ENCODE measurements at places on chromosomes 11 and 22. TPM values are rescaled to one million over a fixed set of nuclear protein-coding genes. Genes with fewer than 3 reads are reported as not detected.

DNA sequence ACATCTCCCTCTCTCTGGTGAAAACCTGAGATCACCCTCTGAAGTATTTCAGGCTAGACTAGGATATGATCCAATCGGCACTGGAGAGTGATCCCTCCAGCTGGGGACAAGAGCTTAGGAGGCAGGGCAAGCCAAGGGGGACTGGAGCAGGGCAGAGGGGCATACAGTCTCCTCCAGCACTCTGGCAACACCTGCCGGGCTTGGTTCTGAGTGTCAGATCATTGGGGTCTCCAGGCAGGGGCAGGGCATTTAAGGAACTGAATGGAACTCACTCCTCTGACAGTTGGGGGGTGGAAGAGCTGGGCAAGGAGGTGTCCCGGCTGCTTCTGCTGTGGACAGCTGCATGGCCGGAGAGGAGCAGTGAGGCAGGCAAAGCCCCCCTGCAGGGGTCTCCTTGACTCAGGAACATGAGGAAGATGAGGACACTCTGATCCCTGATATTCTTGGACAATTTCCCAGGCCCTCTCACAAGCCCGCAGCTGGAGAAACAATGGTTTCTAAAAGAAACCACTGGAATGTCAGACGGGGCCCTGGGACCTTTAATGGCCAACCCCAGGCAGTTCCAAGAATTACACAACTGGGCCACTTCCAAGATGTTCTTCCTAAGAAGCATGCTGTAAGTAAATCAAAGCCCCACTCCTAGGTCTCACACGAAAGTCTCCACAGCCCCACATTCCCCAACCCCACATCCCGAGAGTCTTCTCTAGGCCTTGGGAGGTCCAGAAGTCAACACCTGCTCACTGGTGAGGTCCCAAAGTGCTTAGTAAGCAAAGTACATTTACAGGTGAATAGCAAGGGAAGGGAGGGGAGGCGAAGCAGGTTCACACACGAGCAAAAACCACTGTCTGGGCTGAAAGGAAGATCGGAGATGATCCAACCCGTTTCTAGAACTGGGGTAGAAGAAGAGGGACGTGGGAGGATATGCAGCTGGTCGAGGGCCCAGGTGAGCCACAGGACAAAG is 1.2 kb upstream of the CCDC86 start:
- H3K36me3 ChIP-seq: no peaks in the 10 kb centered on the region
- peak overlapping the region; percentile 15 for H3K27ac ChIP-seq
- peaks cover 22% of the 10 kb centered on the region for H3K4me1 ChIP-seq
- H3K27me3 ChIP-seq: no peaks in the 10 kb centered on the region
- peak; percentile 73 for DNase-seq

DNA sequence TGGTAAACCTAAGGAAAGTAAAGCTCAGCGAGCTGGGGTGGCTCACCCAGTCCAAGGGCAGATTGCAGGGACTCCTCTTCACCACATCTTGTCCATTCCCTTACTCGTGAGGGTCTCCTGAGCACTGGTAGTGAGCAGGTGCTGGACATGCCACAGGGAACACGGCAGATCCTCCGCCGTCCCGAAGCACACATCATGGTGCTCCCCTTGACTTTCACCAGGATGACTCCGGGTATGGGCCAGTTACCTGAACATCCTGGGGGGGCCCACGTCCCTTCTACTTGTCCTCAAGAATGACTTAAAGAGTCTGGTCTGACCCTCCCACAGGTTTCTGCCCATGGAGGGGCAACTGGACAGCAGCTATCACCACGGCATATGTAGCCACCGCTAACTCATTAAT is 8.0 kb upstream of the SF1 start:
- H3K27ac ChIP-seq: no peak overlapping the region
- no peaks in the 10 kb centered on the region for H3K4me1 ChIP-seq
- no peaks in the 10 kb centered on the region for H3K36me3 ChIP-seq

GRCh38 chr22:29375398-29376076 is 12.8 kb downstream of the AP1B1 start:
- no peak overlapping the region for H3K27ac ChIP-seq
- H3K36me3 ChIP-seq: no peaks in the 10 kb centered on the region
- H3K4me1 ChIP-seq: peaks cover 6% of the 10 kb centered on the region
- H3K4me3 ChIP-seq: no peak overlapping the region
- H3K27me3 ChIP-seq: no peaks in the 10 kb centered on the region

- no peaks in the 10 kb centered on the region for H3K27me3 ChIP-seq
- no peak overlapping the region for H3K4me3 ChIP-seq
- peaks cover 22% of the 10 kb centered on the region for H3K4me1 ChIP-seq
- no peaks in the 10 kb centered on the region for H3K36me3 ChIP-seq
These were observed 73.7 kb upstream of the KIRREL3 start for GRCh38 chr11:127074151-127074761.

GRCh38 chr11:8055091-8055835 is 25.7 kb upstream of the TUB start:
- no peaks in the 10 kb centered on the region for H3K36me3 ChIP-seq
- H3K4me1 ChIP-seq: no peaks in the 10 kb centered on the region
- H3K27me3 ChIP-seq: peaks cover 4% of the 10 kb centered on the region
- no peak overlapping the region for H3K4me3 ChIP-seq
- peak; percentile 32 for DNase-seq
- no peak overlapping the region for H3K27ac ChIP-seq

- no peak overlapping the region for H3K27ac ChIP-seq
- no peaks in the 10 kb centered on the region for H3K4me1 ChIP-seq
- no peak overlapping the region for H3K4me3 ChIP-seq
- H3K36me3 ChIP-seq: no peaks in the 10 kb centered on the region
These were observed 19.3 kb upstream of the BRSK2 start for GRCh38 chr11:1370186-1371025.

DNA sequence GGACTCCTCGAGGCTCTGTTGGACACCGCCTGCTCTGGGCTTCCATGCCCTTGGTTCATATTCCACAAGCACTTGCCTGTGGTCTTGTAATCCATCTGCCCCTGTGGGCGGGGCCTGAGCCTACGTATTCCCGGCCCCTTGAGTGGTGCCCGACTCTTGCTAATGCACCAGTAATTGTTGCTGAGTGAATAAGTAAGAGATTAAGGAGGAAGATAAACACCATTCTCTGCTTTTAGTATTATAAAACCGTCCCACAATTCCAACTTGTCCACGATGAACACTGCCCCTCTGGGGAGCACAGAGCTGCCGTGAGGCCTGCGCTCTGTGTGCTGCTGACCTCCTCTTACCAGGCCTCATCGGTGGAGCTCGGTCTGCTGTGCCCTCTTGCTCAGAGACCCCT is 50.3 kb downstream of the MICAL2 start:
- H3K27me3 ChIP-seq: no peaks in the 10 kb centered on the region
- no peaks in the 10 kb centered on the region for H3K36me3 ChIP-seq
- DNase-seq: no peak
- H3K4me3 ChIP-seq: no peak overlapping the region
- peaks cover 52% of the 10 kb centered on the region for H3K4me1 ChIP-seq

DNA sequence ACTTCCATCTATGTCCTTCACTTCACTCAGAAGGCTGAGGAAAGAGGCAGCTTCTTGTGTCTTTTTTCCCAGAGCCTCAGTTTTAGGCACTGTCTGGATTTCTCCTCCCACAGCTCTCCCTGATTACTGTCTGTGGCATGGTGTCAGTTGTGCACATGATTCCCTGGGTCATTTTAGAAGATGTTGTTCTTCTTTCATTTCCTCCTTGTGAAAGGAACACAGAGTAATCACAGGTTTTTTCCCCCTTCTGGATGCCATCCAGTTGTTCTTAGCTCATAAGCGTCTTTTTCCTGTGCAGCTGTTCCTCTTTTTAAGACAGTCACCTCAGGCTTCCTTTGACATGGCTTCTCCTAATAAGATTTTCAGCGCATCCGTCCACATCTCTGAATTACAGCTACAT is 212.2 kb downstream of the FAM181B start:
- H3K4me1 ChIP-seq: peaks cover 17% of the 10 kb centered on the region
- DNase-seq: peak; percentile 32
- H3K4me3 ChIP-seq: no peak overlapping the region
- no peaks in the 10 kb centered on the region for H3K27me3 ChIP-seq

PARVA gene
- 43.9 TPM for total RNA-seq

- no peaks in the 10 kb centered on the region for H3K4me1 ChIP-seq
- H3K36me3 ChIP-seq: no peaks in the 10 kb centered on the region
- H3K27ac ChIP-seq: no peak overlapping the region
- no peak overlapping the region for H3K4me3 ChIP-seq
- H3K27me3 ChIP-seq: no peaks in the 10 kb centered on the region
These were observed 24.3 kb upstream of the MOB2 start for GRCh38 chr11:1510928-1511327.

GRCh38 chr11:132142554-132142953 is 772.1 kb downstream of the NTM start:
- no peak overlapping the region for H3K27ac ChIP-seq
- H3K36me3 ChIP-seq: no peaks in the 10 kb centered on the region
- H3K4me1 ChIP-seq: no peaks in the 10 kb centered on the region
- H3K27me3 ChIP-seq: no peaks in the 10 kb centered on the region
- no peak overlapping the region for H3K4me3 ChIP-seq
- no peak for DNase-seq

FOLR3 gene
- total RNA-seq: not detected

APOC3 gene
- total RNA-seq: not detected

GRCh38 chr11:133787379-133788141 is 57.8 kb downstream of the SPATA19 start:
- H3K4me1 ChIP-seq: no peaks in the 10 kb centered on the region
- H3K27me3 ChIP-seq: 0 out of 2 replicates have a peak, but pooled peaks cover 6% of the 10 kb centered on the region
- no peaks in the 10 kb centered on the region for H3K36me3 ChIP-seq
- DNase-seq: no peak
- H3K27ac ChIP-seq: no peak overlapping the region

GRCh38 chr11:12179019-12179418 is 68.6 kb downstream of the MICAL2 start:
- peak overlapping the region; percentile 99 for H3K27ac ChIP-seq
- no peaks in the 10 kb centered on the region for H3K36me3 ChIP-seq
- H3K27me3 ChIP-seq: no peaks in the 10 kb centered on the region
- H3K4me1 ChIP-seq: peaks cover 52% of the 10 kb centered on the region

DNA sequence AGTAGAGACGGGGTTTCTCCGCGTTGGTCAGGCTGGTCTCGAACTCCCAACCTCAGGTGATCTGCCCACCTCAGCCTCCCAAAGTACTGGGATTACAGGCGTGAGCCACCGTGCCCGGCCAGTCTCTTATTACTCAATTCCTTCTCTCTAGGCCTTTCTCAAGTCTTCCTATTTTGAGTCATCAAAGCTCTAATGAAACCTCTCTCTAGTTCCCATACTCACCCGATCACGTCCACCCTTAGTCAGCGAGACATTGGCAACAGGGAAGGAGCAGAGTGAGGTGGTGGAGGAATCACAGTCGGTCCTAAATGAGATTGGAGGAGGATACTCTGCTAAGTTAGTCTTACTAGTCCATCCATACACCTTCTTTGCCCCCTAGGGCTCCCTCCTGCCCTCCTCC is 5.0 kb downstream of the BSCL2 start:
- peaks cover 14% of the 10 kb centered on the region for H3K36me3 ChIP-seq
- H3K27me3 ChIP-seq: no peaks in the 10 kb centered on the region
- H3K27ac ChIP-seq: no peak overlapping the region
- H3K4me1 ChIP-seq: peaks cover 6% of the 10 kb centered on the region
- H3K4me3 ChIP-seq: no peak overlapping the region

DNA sequence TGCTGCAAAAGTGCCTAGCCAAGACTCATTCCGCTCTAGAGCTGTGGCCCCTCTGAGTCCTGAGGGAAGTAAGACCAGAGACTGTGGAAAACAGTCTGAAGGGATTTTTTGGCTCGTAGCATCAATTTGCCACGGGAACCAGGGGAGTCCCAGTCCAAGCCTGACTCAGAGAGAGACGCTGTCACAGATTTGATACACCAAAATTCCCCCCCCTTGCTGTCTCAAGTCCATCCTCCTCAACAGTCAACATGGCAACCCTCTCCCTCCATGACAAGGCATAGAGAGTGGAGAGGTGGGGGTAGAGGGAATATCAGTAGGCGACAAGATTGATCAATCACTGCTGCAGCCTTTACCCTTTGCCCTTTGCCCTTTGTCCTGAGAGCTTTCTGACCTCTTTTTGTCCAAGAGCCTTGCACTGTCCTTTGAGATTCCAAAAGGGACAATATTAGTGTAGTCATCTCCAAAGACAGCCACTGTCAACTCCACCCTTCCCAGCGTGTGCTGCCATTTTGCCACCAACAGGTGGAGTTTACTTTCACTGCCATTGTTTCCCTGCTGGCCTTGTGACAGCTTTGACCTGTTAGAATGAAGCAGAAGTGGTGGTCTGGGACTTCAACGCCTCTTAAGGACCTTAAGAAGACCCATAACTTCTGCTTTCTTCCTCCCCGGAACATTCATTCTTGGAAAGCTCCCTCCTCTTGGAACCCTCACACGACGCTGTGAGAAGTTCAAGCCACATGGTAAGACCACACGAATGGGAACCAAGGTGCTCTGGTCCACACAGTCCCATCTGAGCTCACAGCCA is 7.3 kb downstream of the SLC15A3 start:
- no peak overlapping the region for H3K4me3 ChIP-seq
- H3K4me1 ChIP-seq: no peaks in the 10 kb centered on the region
- H3K27ac ChIP-seq: no peak overlapping the region
- H3K27me3 ChIP-seq: no peaks in the 10 kb centered on the region

DNA sequence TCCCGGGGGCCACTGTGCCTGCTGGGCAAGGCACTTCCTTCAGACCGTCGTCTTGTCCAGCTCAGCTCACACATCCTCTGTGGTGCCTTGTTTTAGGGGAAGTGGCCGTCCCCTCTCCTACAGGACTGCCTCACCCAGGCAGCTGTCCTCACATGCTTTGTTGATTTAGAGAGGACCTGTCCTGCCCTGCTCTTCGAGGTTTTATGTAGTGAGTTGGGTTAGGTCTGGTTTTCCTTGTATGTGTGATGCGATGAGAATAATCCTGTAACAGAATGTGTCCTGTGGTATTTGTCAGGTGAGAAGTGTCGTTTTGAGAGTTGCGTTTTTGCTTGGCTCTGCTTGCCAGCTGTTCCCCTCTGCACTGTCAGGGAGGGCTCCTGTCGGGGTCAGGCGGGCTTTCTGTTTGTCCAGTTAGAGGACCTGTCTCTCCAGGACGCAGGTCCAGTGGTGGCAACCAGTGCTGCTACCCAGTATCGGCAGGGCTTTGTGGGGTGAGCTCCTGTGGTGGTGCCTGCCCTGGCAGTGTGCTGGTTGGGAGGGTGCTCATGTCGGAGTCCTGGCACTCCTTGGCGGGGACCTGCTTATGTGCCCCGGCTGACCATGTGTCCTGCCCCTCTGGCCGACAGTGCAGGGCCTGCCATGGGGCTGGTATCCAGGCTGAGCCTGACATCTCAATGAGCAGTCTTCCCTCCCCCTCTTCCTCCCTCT is 41.3 kb downstream of the MUC6 start:
- peaks cover 4% of the 10 kb centered on the region for H3K36me3 ChIP-seq
- no peak for DNase-seq
- H3K27me3 ChIP-seq: no peaks in the 10 kb centered on the region
- no peaks in the 10 kb centered on the region for H3K4me1 ChIP-seq
- no peak overlapping the region for H3K4me3 ChIP-seq

GRCh38 chr11:118281284-118281683 is 17.2 kb upstream of the MPZL2 start:
- H3K36me3 ChIP-seq: no peaks in the 10 kb centered on the region
- no peaks in the 10 kb centered on the region for H3K27me3 ChIP-seq
- no peaks in the 10 kb centered on the region for H3K4me1 ChIP-seq
- H3K27ac ChIP-seq: no peak overlapping the region
